NCI-H1694 treated with DMSO at 0.1 percent for 48 hours (cell line): ENCODE measurements at places on chromosomes 1 and 21.

GRCh38 chr21:33198346-33199099 lies 31.2 kb upstream of the IFNAR2 start:
- peak; percentile 33 for DNase-seq

GRCh38 chr1:27773826-27774445 lies 917 bp downstream of the STX12 start:
- DNase-seq: no peak

GRCh38 chr21:45013260-45013841 lies 61.0 kb upstream of the ADARB1 start:
- DNase-seq: no peak

GRCh38 chr1:57111175-57111574 lies 145.4 kb upstream of the C8B start:
- no peak for DNase-seq

- no peak for DNase-seq
Observed at GRCh38 chr1:87224201-87224600, 104.5 kb upstream of the LMO4 start.

DNA sequence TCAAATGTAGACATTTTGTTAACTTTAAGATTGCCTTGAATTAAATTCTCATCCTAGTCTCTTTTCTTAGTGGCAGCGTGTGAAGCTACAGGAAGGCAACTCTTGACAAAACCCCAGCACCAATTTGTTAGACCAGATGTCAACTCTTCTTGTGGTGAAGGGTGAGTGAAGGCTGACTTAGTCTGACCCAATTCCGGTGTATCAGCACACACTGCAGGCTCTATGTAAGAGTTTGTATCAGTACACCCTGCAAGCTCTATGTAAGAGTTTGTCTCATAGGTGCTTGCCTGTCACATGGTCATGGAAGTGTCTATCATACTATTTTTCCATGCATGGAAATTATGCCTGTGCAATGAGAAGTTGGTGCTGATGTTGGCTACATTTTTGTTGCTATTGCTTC lies 16.8 kb downstream of the CR2 start:
- DNase-seq: no peak

DNA sequence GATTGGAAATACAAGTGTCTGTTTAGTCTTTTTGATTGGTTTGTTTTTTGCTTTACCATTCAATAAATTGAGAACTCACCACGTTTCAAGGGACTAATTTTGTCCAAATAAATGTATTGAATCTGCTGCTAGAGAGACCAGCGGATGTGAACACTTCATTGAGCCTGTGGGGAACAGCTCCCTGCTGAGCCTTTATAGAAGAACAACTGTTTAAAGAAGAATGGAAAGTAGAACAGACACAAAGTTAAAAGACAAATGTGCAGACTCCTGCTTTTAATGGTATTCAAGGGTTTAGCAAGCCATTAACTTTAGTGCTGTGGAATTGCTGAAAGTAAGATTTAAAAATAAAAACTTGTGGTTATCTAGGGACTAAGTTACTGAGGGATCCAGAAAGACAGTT lies 817.7 kb upstream of the B3GALT2 start:
- no peak for DNase-seq

DNA sequence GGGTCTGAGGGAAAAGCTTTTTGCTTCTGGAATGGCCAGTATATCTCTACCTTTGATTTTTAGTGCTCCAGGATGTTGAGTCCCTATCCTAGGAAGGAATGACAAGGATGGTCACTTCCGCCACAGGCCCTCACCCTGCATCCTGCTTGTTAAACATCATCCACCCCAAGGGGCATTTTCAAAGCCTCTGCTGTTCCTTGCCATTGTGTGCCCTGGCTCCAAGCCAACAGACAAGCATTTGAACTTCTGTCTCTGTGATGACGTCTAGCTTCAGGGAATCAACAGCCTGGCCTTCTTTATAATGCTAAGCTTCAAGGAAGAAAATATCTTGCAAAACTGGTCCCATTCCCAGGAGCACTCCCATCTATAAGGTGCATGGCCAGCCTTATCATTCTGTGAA lies 12.3 kb upstream of the JAM2 start:
- DNase-seq: no peak

DNA sequence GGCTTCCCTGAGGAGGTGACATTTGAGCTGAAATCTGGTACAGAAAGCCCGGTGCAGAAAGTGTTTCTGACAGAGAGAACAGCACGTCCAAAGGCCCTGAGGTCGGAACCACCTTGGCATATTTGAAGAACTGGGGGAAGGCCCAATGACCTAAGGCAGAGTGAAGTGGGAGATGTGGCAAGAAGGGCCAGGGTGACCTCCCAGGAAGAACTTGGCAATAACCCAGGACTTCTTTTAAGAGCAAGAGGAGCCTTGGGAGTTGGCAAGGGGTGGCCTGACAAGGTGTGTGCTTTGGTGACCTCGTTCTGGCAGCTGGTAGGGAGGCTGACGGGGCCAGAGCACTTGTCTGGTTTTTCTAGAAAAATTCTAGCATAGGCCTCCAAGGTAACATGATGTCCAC lies 23.4 kb downstream of the TTC39A start:
- DNase-seq: no peak

GRCh38 chr1:186409091-186409490 lies 33.5 kb downstream of the ODR4 start:
- DNase-seq: no peak

GRCh38 chr1:243793298-243793697 lies 56.7 kb downstream of the AKT3 start:
- DNase-seq: no peak

DNA sequence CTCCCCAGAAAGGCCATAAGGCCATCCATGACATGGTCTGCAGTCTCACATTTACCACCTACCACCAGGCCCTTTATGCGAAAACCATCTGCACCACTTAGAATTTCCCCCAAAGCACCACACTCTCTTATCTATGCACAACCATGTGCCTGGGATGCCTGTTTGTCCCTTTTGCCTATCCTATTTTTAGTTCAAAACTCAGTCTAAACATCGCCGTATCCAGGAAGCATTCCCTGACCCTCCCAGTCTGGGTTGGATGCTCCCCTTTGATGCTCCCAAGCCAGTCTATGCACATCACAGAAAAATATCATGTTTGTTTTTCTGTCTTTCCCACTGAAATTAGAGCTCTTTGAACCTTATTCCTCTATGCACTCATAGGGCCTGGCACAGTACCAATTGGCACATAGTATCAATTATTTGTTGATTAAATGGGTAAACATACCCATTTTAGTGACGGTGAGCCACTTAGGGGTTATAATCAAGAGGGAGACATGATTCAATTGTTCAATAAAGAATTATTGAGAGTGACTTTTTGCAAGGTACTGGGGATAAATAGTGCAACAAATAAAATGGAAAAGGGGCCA lies 6.7 kb downstream of the MPL start:
- no peak for DNase-seq

- DNase-seq: no peak
Observed at GRCh38 chr21:26966649-26967061, 233 bp downstream of the ADAMTS5 start.

GRCh38 chr1:153174624-153175023 lies 23.9 kb upstream of the SPRR2G start:
- no peak for DNase-seq

GRCh38 chr1:79604490-79605198 lies 598.1 kb upstream of the ADGRL4 start:
- no peak for DNase-seq

DNA sequence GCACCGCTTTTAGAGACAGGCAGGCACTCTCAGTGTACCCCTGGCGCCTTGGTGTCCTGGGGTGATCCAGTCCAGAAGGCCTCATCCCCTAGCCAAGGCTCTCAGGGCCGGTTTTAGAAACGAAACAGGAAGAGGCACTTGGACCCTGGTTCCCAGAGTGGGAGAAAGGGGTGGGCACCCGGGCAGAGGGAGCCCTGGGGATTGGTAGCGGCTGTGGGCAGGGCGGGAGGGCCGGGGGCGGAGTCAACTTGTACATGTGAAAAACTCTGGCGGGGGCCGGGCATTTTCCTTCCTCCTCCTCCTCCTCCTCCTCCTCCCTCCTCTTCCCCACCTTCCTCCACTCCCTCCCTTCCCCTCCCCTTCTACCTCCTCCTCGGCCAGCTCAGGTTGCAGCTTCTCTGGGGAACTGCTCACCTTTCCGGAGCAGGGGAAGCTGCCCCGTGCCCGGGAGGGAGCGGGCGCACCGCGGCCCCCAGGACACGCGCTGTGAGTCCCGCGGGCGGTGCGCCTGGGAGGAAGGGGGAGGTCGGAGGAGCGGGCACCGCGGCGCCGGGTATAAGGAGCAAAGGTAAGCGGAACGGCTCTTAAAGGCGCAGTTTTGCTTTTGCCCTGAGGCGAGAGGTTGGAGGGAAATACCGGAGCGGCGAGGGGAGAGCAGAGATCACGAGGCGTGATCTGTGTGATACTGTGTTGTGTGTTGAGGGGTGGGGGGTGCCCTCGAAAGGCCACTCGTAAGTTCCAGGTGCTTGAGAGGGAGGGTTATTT lies at the start of gene CDK18:
Gene CDK18 (plus strand): TSS at position 359 of the 765 bp plus-strand sequence. CDS start 18,499 bp downstream, outside the sequence.
- DNase-seq: peak; percentile 31

DNA sequence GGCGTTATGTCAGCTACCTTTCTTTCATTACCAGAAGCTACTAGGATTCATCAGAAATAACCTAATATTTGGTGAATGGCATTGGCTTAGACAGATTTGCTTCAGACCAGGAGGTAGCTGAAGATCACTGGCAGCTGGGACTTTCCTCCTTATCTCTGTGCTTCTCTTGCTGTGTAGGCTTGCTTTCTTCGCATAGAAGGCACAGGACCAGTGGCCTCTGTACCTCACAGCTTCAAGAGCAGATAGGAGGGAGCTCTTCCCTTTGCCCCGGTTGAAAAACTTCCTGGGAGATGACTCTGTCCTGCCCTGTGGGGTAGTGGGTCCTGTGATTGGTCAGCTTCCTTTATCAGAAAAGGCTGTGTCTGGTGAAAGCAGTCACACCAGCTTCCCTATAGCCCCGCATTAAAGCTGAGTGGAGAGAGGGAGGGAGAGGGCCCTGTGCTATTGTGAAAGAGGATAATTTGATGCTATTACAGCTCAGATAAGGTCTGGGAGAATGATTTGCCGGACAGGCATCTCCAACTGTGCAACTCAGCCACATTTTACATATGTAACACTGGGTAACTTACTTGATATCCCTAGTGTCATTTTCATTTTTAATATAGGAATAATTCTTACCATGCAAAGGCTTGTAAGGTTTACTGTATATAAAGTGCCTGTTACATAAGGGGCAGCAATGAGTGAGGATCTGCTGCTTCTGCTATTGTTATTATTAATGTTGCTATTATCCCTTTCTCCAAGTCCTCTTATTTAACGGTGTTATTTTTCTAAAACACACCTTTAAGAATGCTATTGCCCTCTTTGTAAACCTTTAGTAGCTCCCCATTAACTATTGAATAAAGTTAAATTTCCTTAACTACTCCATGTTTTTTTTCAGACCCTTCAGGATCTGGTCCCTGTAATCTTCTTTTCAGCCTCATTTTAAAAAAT lies 31.6 kb downstream of the OSBPL9 start:
- no peak for DNase-seq

- DNase-seq: no peak
Observed at GRCh38 chr21:29053656-29054055, 19.8 kb downstream of the CCT8 start.

GRCh38 chr1:29969576-29969975 lies 733.3 kb downstream of the PTPRU start:
- no peak for DNase-seq

GRCh38 chr1:171793636-171794035 lies 12.2 kb downstream of the METTL13 start:
- no peak for DNase-seq

DNA sequence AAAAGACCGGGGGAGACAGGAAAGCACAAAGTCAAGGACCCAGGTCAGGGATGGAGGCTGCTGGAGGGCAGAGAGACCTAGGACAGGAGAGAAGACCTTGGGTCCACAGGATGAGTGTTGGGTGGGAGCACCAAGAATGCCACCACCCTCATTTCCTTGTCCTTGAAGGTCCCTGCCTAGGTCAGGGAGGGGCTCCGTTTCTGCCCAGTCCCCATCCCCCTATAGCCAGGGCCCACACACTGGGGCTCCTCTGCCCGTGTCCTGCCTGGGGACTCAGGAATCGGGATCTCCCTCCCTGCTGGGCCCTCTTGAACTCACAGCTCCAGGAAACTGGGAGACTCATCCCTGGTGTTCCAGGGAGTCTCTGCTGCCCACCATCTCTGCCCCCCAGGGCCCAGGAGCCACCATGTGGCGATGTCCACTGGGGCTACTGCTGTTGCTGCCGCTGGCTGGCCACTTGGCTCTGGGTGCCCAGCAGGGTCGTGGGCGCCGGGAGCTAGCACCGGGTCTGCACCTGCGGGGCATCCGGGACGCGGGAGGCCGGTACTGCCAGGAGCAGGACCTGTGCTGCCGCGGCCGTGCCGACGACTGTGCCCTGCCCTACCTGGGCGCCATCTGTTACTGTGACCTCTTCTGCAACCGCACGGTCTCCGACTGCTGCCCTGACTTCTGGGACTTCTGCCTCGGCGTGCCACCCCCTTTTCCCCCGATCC lies 584 bp downstream of the TINAGL1 start:
- DNase-seq: no peak

DNA sequence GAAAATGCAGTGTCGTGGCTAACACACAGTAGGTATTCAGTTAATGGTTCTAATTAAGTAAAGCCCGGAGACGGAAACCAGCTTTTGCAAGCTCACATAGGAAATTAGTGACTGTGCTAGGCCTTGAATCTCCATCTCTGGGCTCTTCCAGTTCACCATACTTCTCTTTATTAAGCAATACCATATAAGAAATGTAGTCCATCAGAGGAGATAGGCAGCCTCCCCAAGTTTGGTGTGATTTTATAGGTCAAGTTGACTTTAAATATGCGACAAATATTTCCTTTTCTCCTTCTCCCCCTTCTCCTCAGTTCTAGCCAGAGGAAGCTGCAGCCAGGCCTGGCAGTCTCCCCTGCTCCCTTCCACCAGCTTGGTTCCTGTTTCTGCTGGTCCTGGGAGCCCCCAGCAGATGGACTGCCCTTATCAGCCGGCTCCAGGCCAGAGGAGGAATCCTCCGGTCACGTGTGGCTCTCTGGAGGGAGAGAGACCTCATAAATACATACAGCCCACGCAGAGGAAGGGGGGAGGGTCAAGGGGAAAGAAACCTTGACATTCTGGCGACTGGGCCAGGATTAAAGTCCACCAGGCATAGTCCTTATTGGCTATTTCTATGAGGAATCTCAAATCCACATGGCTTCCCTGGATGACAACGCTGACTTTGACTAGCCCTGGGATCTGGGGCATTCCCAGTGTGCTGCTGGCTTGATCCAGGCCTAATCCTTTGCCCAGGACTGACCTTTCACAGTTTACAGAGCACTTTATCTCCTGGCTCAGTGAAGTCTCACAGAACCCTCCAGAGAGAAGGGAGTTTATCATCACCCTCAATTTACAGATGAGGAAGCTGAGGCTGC lies 115.1 kb upstream of the JUN start:
- DNase-seq: no peak

- no peak for DNase-seq
Observed at GRCh38 chr21:44815225-44815624, 2.6 kb downstream of the SUMO3 start.
